ENCODE measurements at places on chromosomes 2 and 18. TPM values are rescaled to one million over a fixed set of nuclear protein-coding genes. Genes with fewer than 3 reads are reported as not detected.

HDHD2 gene
- total RNA-seq = 20.9 TPM

CNDP1 gene
- not detected for total RNA-seq

SMIM21 gene
- total RNA-seq = not detected

NFATC1 gene
- 12.9 TPM for total RNA-seq

STRADB gene
- 55.0 TPM for total RNA-seq

SH3RF3 gene
- 9.5 TPM for total RNA-seq

ZAP70 gene
- total RNA-seq = 3.3 TPM

TEKT4 gene
- total RNA-seq = not detected

LIMS4 gene
- total RNA-seq = 0.85 TPM

REG3A gene
- not detected for total RNA-seq

CRYBA2 gene
- total RNA-seq = not detected

INPP4A gene
- 18.9 TPM for total RNA-seq

EPHA4 gene
- total RNA-seq = 33.7 TPM

IGFBP2 gene
- 50.5 TPM for total RNA-seq

AQP12A gene
- total RNA-seq = not detected

SPC25 gene
- total RNA-seq = not detected

PMAIP1 gene
- 2.0 TPM for total RNA-seq

FBXO36 gene
- total RNA-seq = 1.9 TPM

ALPI gene
- not detected for total RNA-seq

CNGA3 gene
- not detected for total RNA-seq

ALLC gene
- total RNA-seq = not detected

SIX3 gene
- not detected for total RNA-seq

ERFE gene
- total RNA-seq = not detected

LYPD6B gene
- total RNA-seq = not detected

ZEB2 gene
- 346 TPM for total RNA-seq

STK39 gene
- 47.6 TPM for total RNA-seq

VIT gene
- 48.2 TPM for total RNA-seq

AMER3 gene
- not detected for total RNA-seq

IL1F10 gene
- total RNA-seq = not detected

GREB1 gene
- total RNA-seq = 3.4 TPM

CYP27C1 gene
- 0.51 TPM for total RNA-seq

TANC1 gene
- 37.2 TPM for total RNA-seq

TEX44 gene
- not detected for total RNA-seq

UGT1A10 gene
- total RNA-seq = not detected

GAL3ST2 gene
- 2.2 TPM for total RNA-seq

DCDC2C gene
- total RNA-seq = not detected

CYTIP gene
- 47.8 TPM for total RNA-seq

LHCGR gene
- total RNA-seq = 2.3 TPM

DLGAP1 gene
- 0.85 TPM for total RNA-seq

ZCCHC2 gene
- 34.7 TPM for total RNA-seq
